ENCODE measurements at places on chromosomes 16 and 17. TPM values are rescaled to one million over a fixed set of nuclear protein-coding genes. Genes with fewer than 3 reads are reported as not detected.

DNA sequence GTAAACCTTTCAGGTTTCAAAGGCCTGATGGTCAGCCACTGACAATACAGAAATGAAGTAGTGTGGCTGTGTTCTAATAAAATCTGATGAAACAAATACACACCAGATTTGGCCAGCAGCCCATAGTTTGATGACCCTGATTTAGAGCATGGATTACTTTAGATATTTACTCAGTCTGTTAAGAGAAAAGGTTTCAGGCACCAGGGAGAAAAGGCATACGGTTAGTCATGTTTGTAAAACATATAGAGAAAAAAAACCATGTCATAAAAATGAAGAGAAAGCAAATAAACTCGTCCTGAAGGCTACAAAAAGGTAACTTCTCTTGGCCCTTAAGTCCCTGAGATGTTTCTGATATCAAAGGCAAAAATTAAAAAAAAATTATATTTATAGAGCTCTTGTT is 112.1 kb downstream of the ADAMTS18 start:
- no peak for DNase-seq

DNA sequence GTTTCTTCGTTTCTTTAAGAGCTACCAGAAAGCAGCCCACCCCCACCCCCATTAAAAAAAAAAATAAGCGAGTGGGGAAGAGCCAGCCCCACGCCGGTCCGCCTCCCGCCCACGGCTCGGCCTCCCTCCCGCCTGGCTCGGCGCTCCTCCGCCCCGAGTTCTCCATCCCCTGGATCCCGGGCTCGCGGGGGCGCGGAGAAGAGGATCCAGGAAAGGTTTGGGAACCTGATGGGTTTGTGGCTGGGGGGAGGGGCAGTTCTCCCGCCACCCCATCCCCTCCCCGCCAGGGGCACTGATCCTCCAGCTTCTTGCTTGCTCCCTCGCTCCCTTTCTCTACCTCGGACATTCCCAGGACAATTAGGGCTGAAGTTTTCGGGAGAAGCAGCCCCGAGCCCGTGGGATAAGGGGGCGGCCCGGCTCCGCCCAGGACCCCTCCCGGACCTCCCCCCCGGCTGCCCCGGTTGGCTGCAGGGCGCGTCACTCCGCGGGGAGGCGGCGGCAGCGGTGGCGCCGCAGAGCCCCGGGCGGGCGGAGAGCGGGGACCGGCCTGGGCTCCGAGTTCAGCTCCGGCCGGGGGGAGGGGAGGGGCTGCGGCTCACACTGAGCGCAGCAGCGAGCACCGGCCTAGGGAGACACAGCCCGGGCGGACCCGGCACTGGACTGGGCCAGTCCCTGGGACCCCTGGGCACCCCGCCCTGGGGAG is 1.0 kb upstream of the SALL1 start:
- no peak for DNase-seq

DNA sequence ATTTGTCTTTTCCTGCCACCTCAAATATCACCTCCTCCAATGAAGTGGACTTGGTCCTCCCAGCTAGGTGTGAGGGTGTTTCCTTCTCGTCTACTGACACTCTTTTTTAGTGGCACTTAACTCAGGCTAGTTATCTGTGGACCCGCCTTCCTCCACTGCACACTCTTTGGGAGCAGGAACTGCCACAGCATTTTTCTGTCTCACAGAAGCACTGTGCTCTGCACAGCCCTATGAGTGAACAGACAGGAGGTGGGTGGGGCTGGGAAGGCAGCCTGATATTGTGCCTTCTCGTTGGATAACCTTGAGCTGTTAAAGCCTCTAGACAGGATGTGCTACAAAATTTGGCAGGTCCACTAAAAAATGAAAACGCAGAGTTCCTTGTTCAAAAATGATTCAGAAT is 31.9 kb upstream of the HOXB13 start:
- no peak for DNase-seq

GRCh38 chr16:2881783-2882649 is 999 bp upstream of the FLYWCH2 start:
- DNase-seq, result no peak

- DNase-seq, result no peak
Measured at GRCh38 chr17:10738521-10739258, 8.9 kb upstream of the TMEM220 start.

The KRT36 gene
- not detected for polyA plus RNA-seq

All from urinary bladder (tissue), 4 donors.